ENCODE measurements at places on chromosomes 11 and 22.
A peak's percentile ranks its signal among the peaks of the same experiment; 100 is the strongest.

DNA sequence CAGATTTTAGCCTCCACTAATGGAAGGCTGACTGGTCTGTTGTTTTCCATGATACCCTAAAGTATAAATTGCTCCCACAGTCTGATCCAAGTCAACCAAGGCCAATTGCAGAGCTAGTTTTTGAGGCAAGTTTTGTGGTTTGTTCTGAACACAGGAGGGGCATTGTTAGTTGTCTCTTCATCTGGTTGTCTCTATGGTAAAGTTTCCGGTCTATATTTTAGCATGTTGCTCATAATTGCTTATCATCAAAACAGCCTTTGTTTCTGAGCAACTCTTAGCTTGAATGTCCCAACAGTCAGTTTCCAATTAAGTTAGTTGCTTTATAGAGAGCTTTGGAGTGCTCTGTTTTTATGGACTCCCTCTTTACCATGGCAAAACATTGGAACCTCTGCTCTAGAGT, 217.6 kb upstream of the CARD18 start:
- DNase-seq, result no peak

DNA sequence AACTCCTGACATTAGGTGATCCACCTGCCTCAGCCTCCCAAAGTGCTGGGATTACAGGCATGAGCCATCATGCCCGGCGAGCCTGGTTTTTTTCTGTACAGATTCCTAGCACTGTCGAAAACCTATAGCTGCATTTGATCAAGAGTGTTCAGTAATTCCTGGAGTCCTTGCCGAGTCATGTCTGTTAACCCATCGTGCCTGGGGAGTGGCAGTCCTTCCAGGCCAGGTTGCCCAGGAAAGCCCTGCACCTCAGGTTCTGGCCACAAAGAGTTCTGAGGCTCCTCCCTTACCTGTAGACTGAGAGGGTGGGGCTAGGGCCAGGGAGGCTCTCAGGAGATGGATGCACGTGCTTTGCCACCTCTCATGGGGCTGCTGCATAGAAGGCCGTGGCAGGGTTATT, 17.0 kb downstream of the YDJC start:
- no peak for DNase-seq

DNA sequence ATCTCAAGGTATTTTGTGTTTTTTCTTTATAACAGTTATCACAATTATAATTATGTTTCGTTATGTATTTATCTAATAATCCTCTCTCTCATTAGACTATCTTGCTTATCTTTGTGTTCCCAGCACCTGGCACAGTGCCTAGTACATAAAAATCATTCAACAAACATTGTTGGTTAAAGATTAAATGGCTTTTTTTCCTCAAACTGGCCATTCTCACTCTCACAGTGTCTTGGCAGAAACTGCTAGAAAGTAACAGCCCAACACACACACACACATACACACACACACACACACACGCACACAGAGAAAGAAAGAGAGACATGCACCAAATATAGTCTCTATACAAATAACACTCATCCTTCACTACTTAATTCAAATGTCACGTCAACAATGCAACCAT, 36.8 kb downstream of the OR10A6 start:
- no peak for DNase-seq

DNA sequence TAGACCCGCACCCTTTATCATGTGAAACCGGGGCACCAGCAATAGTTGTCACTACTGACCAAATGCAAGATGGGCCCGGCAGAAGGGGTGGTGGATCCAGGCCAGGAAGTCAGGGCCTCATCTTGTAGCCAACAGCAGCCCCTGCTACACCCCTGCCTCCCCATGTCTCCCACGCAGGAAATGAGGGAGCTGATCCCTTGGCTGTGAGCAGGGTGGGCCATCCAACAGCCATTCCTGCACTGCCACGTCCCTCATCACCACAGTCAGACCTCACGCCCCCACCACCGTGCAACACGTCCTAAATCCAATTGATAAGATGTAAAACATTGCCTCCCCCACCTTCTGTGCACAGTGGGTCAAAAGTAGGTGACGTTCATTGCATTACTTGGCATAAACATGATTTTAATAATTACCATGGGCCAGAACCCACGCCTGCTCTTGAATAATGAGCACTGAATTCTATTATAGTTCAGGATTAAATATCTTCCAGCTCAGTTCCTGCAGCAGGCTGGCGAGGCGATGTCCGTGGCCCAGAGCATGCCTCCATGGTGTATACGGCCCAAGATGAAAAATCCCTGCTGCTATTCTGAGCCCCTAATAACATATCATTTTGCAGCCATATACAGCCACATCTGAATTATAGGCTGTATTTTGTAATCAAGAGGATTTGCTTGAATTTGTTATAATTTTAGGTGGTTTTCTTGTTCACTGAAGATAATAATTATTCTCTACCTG, 1373.8 kb downstream of the BRD1 start:
- DNase-seq, result no peak

DNA sequence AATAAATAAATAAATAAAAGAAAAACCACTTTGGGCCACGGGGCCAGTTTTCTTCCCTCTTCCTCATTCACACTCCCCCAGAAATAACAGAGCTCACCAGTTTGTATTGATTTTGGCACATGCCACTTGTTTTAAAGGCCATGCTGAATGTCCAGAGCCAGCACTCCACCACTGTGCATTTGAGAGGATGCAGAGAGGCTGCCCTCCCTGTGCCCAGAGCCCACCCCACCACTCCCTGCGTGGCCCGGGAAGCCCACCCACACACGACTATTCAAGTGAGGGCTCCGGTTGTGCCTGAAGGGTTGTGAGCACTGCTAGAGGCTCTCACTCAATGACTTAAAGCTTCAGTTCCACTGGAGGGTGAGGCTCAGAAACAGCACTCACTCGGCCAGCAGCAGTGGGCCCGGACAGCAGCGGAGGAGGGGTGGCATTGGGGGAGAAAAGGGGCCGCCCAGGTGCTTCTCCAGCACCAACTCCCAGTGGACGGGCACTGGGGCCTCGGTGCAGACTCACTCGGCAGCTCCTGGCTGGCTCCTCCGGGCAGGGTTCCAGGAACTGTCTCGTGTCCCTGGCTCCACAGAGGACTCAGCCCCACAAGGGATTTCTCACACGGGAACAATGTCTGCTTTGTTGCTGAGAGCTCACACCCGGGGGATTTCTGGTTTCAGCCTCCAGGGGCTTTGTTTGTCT, 112.7 kb downstream of the SHANK2 start:
- no peak for DNase-seq

DNA sequence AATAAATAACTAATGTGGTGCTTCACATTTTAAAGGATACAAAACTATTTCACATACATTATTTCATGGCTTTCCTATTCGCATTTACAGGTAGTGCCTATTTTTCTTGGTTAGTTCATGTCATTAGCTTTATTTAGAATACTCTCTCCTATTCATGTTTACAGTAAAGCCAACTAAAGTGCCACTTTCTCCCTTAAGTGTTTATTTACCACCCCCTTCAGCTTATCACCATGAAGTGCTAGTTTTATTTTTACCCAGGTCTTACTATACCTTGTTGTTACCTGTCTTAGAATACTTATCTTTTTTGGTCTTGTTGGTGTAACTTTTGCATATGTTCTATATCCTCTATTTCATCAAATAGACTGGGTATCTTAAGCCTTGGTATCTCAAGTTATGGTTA, 715.2 kb upstream of the TENM4 start:
- no peak for DNase-seq

- no peak for DNase-seq
Observed at GRCh38 chr11:123195188-123196059, at the start of gene CLMP. TSS of gene CLMP (minus strand) at chr11:123195248. CDS start at chr11:123194940, 308 bp downstream.

DNA sequence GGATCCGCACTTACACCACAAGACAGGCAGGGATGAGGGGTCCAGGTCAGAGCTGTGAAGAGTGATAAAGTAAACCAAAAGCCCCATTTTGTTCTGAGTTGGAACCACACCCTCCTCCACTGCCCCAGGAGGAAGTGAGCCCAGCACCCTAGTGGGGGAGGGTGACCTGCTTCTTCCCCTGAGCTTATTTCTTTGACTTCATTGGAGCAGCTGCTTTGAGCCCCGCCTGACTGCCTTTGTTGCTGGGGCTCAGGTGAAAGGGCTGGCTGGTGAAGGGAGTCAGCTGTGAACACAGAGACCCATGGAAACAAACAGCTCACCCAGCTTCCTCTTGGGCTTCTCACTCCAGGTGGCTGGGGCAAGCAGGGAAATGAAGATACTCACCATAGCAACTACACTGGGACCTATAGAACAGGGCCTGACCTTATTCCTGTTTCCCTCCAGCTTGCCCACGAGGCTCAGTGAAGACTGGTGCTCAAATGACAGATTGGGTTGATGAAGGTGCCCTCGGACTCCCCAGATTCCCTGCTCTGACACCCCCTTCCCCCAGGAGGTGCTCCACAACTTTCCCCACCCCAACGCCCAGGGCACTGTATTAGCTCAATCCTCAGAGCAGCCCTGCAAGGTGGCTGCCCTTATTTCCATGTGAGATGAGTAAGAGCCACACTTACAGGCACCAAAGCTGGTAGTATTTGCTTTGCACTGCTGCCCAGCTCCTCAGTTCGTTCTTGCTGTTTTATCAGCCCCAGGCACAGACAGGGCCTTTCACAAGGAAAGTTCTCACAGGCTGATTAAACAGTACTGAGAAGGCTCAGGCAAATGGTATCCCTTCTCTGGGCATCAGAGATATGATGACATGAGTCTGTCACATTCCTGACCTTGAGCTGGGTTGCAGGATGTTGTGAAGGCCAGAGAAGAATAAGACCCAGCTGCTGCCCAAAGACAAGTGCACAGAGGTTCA, 2.4 kb downstream of the UCP2 start:
- DNase-seq, result no peak

DNA sequence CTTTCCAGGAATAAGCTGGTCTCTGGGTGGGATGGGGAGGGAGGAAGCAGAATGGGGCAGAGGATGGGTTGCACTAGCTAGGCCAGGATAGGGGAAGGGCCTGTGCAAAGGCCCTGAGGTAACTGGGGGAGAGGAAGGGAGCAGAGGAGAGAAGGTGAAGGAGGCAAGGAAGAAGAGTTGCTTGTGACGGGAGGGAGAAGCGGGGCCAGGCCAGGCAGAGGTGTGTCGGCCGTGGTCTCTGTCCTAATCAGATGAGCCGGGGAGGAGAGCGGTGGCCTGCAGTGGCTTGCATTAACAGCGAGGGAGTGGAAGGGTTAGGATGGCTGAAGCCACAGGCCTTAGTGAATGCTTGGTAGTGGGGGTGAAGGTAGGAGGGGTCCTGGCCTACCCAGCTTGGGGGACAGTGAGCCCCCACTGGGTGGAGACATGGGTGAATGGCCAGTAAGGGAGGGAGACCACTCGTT, 6.0 kb upstream of the DERL3 start:
- DNase-seq, result no peak

DNA sequence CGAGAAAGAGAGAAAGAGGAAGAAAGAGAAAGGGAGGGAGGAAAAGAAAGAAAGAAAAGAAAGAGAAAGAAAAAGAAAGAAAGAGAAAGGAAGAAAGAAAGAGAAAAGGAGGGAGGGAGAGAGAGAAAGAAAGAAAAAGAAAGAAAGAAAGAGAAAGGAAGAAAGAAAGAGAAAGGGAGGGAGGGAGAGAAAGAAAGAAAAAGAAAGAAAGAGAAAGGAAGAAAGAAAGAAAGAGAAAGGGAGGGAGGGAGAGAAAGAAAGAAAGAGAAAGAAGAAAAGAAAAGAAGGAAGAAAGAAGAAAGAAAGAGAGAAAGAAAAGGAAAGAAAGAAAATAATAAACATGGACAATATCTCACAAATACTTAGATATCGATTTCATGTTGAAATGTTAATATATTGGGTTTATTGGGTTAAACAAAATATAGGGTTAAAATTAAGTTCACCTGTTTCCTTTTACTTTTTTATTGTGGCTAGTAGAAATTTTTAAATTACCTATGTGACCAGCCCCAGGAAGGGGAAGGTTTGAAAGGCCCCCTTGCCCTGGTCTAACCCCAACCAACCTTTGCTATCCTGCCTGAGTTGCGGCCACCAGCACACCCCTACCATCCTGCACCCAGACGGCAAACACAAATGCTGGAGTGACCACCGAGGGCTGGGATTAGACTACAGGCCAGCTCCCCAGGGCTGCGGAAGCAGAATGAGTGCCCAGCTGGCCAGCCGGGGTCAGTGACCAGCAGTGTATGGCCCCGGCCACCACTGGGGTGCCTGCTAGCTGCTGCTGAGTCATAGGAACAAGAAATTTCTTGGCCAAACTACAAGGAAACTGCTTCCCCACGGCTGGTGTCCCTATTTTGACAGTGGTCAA, 81.0 kb upstream of the FGF3 start:
- DNase-seq, result peak; percentile 25

- DNase-seq, result no peak
Observed at GRCh38 chr22:40597526-40598430, 38.7 kb downstream of the MRTFA start.

GRCh38 chr11:114774599-114775361, 96.5 kb downstream of the NXPE2 start:
- peak; percentile 31 for DNase-seq

GRCh38 chr11:126039485-126040271, 23.0 kb downstream of the CDON start:
- DNase-seq, result peak; percentile 11

GRCh38 chr11:100930185-100930778, 199.3 kb downstream of the PGR start:
- DNase-seq, result peak; percentile 63

- DNase-seq, result peak; percentile 94
Observed at GRCh38 chr11:120547811-120548681, 36.5 kb downstream of the GRIK4 start.

GRCh38 chr11:123253223-123253622, 58.2 kb upstream of the CLMP start:
- no peak for DNase-seq

DNA sequence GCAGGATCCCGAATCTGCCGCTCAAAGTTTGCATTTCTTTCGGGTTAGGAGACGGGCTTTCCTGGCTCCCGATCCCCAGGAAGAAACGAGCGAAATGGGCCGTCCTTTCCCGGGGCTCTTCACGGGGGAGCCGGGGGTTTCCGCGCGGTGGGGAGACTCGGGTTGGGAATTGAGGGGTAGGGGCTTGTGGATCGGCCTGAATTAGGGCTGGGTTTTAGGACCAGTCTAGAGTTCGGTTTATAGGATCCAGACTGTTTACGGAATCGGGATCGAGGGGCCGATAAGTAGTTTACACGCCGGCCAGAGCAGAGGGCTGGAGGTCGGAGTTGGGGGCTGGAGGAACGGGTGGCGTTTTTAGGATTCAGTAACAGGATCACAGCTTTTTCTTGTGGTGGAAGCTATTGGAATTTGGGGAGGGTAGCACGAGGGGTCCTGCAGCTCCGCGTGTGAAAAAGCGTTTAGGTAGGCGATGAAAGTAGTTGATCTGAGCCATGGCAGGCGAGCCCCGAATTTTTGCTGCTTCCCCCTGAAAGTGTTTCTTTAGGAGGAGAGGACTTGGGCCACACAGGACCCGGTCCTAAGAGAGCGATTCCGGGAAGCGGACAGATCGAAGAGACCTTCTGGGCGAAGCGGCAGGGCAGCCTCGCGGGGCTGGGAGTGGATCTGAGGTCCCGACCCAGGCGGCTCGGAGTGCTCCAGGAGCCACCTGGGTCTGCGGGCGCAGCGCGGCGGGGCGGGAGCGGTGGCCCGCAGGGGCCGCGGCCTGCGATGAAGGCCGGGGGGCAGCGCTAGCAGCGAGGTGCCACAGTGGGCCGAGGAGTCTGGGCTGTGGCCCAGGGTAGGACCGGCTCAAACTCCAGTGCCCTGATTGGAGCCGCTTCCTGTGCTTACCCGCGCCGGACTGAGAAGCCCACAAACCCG, 1.6 kb downstream of the PKNOX2 start:
- DNase-seq, result no peak

GRCh38 chr11:88480223-88480622, 142.7 kb upstream of the CTSC start:
- DNase-seq, result peak; percentile 25

- DNase-seq, result no peak
Observed at GRCh38 chr22:33405194-33405593, 347.0 kb upstream of the SYN3 start.

GRCh38 chr11:121110871-121111724, 10.1 kb downstream of the TECTA start:
- no peak for DNase-seq

GRCh38 chr11:121595717-121596161, 143.0 kb upstream of the SORL1-AS1 start:
- peak; percentile 84 for DNase-seq

Data from HTR-8/SVneo (cell line).